ENCODE measurements at places on chromosomes 1 and 21.

DNA sequence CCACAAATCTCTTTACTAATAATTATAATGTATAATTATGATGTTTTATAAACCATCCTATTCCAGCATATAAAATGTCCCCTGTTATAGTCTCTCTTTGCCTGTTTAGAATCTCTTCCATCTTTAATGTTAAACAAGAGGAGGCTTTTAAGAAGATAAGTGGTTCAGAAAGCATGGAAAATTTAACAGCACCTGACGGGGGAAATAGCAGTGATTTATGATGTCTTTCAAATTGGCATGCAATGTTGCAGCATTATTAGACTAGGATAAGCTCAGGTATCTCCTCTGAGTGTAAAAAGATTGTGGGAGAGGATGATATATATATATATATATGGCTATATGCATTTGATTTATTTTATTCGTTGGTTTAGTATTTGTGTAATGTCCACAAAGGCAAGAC lies 24.4 kb downstream of the GIPC2 start:
- no peak for DNase-seq

DNA sequence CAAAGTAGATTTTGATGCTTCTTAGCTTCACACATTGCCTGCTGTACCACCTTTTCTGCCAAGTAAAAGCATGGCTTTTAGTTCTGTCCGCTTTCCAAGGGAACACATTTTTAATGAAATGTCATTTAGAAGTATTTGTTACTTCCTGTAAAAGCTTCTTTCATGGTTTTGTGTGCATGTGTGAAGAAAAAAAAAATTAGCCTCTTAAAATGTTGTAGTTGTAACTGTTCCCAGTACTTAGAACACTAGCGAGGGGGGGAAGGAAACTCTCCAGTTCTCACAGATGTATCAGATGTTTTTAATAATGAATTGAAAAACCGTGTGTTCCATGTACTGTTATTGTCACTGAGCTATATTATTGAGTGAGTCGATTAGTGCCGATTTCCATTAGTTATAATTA lies 568.3 kb upstream of the ADGRL2 start:
- DNase-seq, result no peak

DNA sequence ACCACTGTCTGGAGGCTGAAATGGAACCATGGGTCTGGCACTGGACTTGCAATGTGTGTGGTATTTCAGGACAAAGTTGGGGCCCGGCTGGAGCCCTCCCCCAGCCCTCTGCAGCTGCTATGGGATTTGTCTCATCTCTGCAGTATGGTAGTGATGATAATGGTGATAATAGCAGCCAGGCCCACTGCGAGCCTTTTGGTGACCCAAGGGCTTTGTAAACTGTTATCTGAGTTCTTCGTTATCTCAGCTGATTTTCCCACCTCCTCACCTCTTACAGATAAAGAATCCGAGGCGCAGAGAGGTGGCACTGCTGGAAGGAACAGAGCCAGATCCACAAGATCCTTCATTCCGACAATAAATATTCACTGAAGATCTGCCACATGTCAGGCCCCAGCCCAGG lies 11.7 kb upstream of the WNT4 start:
- no peak for DNase-seq

GRCh38 chr1:42146626-42147320 lies 6.4 kb upstream of the GUCA2B start:
- DNase-seq, result peak; percentile 47

- no peak for DNase-seq
Measured at GRCh38 chr1:115413621-115414020, 75.6 kb upstream of the NGF start.

DNA sequence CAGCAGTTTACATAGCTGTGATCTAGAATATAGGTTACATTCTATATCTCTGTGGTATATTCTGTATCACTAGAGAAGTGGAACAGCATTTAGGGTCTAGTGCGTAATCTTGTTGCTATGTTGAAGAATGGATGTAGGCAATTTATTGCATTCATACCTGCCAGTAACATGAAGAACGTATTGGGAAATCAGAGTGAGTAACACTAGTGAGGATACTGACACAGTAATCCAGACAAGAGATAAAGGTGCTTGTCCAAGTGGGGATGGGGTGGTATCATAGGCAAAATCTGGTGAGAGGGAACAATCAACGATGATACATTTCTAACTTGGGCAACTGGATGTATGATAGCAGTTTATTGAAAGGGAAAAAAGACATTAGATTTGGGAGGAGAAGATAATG lies 9.8 kb downstream of the PPP2R5A start:
- DNase-seq, result no peak

DNA sequence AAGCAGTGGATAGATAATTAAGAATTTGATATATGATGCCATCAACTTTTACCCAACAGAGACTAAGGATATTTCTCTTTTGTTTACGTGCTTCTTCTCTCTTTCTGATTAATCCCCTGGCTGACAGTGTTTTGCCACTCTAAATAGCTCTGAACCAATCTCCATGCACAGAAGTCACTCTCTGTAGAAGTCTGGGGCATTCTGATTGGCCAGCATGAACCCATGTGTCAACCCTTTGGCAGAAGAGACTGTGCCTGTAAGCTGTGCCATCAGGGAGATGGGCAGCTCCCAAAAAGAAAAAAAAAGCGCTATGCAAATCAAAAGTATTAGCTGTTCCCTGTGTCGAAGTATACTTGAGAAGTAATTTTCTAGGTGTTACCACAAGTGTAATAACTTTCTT lies 34.1 kb upstream of the NRIP1 start:
- no peak for DNase-seq

GRCh38 chr1:34101151-34101550 lies 63.9 kb downstream of the CSMD2 start:
- no peak for DNase-seq

GRCh38 chr1:121586369-121587229 lies 401.8 kb downstream of the SRGAP2C start:
- DNase-seq, result no peak

DNA sequence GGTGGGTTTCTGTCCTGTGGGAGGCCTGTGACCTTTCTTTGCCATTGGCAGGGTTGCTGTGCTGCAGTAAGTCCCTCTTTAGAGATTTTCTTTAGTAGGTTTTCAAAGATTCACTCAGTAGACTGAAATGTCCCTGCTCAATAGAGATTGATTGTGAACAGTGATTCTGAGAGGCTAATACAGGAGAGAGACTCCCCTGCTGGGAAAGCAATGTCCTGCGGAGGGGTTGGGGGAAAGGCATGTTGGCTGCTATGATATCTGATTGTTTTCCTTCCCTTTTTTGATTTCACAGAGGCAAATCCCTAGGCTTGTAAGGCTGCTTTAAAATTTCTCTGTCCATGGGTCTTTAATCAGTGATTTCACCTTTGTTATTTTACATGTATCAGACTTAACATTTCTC lies 589.9 kb downstream of the ADGRL2 start:
- no peak for DNase-seq

DNA sequence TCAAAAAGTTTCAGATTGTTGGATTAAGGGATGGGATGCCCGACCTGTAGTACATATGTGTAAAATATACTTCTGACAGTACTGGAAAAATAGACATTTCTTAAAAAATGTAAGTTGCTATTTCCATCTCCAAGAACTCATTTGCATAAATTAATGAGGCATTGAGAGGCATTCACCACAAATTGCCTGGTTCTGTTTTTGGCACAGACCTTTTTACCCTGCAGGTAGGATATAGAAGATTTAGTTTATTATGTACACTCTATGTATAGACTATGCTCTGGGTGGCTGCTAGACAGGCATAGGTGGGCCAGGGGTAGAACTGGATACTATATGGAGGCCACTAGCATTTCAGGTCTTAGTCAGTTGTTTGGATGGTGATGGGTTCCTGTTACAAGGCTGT lies 8.0 kb downstream of the CCDC17 start:
- DNase-seq, result no peak

GRCh38 chr21:46570631-46571030 lies 34.3 kb downstream of the S100B start:
- DNase-seq, result no peak

GRCh38 chr1:224298346-224299330 lies 31.3 kb downstream of the NVL start:
- no peak for DNase-seq

- no peak for DNase-seq
Measured at GRCh38 chr1:32327204-32327603, 8.8 kb downstream of the MARCKSL1 start.

GRCh38 chr1:41409825-41410224 lies 48.6 kb downstream of the FOXO6 start:
- no peak for DNase-seq

DNA sequence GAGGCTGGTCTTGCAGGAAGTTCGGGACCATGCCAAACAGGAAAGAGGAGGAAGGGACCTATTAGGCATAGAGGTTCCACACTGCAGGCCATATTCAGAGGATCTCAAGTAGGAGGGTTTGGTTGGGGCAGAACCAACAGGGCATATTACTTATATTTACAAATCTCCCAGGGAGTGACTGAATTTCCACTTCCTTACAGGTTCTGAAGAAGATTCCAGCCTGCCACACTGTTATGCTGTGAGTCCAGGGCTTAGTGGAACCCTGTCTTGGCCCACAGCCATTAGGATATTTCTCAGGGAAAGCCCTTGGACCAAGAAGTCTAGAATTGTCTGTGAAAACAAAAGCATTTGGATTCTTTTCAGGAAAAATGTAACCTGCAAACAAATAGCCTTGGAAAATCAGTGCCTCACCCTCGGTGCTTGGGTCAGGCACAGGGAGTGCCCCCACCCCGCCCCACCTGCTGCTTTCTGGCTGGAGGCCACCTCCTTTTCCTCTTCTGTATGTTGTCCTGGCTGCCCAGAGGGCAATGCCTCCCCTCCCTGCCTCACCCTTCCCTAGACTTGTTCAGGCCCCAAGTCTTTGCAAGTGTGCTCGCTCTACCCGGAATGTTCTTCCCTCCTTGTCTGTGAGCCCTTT lies 41.0 kb upstream of the JUN start:
- no peak for DNase-seq

DNA sequence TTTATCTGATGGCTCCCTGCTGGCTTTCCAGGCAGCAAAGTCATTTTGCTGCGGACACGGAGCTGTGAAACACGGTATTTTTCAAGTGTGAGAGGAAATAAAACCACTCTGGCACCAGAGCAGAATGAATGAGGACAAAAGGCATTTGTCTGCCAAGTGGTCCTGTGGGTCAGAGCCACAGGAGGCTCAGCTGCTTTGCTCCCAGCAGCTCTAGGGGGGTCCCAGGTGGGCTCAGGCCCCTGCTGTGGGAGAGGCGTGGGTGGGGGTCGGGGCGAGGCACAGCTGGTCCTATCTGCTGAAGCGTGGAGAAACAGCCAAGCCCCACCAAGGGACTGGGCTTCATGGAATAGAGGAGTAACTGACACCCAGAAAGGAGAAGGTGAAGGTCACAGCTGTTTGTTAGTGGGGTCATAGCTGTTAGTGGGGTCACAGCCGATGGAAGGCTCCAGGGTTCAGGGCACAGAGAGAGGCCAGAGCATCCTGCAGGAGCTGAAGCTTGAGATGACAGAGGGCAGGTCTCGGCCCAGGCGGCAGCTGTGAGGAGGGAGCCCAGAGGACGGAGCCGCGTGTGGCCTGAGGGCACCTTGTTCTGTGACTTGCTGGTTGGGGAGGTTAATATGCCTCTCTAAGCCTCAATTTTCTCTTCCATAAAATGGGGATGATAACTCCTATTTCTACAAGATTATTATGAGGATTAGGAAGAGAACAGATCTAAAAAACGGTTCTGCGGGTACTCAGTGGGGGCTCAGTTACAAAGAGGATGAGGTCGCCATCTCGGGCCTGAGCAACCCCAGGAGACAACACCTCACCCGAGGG lies 7.1 kb downstream of the KIF17 start:
- no peak for DNase-seq

GRCh38 chr1:234437423-234438171 lies 41.4 kb downstream of the TARBP1 start:
- DNase-seq, result no peak

- DNase-seq, result no peak
Measured at GRCh38 chr1:109617291-109617801, 2.1 kb downstream of the GNAT2 start.

GRCh38 chr1:185971688-185972087 lies 237.5 kb downstream of the HMCN1 start:
- DNase-seq, result no peak

DNA sequence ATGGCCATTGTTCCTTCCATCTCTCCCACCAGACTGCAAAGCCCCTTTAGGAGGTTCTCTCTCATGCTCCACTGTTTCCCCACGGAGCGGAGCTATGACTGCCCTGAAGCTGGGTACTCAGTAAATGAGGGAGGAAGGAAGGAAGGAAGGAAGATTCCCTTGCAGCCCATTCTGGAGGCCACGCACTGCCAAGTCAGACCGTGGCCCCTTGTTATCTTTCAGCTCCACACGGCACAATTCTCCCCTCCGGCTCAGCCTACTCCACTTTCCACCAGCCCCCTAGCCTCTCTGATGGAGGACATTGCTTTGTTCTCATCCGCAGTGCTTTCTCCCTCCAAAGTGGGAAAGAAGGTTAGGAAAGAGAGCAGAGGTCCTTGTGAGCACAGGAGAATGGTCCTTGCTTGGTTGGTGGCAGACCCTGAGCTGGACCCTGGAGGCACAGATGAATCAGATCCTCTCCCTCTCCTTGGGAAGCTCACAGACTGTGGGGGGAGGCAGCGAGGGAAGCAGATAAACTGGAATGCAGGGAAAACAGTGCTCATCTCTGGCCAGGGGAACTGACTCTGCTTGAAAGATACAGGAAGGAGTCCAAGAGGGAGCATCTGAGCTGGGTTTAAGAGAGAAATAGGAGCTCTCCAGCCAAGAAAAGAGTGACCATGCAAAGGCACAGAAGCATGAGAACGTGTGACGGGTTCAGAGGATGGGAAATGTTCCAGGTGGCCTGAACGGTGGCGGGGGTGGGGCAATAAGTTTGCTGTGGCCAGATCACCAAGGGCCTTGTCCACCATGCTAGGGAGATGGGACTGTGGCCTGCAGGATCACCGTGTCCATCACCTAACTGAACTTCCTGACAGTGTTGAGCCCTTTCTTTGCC lies 52.6 kb downstream of the GLIS1 start:
- no peak for DNase-seq

DNA sequence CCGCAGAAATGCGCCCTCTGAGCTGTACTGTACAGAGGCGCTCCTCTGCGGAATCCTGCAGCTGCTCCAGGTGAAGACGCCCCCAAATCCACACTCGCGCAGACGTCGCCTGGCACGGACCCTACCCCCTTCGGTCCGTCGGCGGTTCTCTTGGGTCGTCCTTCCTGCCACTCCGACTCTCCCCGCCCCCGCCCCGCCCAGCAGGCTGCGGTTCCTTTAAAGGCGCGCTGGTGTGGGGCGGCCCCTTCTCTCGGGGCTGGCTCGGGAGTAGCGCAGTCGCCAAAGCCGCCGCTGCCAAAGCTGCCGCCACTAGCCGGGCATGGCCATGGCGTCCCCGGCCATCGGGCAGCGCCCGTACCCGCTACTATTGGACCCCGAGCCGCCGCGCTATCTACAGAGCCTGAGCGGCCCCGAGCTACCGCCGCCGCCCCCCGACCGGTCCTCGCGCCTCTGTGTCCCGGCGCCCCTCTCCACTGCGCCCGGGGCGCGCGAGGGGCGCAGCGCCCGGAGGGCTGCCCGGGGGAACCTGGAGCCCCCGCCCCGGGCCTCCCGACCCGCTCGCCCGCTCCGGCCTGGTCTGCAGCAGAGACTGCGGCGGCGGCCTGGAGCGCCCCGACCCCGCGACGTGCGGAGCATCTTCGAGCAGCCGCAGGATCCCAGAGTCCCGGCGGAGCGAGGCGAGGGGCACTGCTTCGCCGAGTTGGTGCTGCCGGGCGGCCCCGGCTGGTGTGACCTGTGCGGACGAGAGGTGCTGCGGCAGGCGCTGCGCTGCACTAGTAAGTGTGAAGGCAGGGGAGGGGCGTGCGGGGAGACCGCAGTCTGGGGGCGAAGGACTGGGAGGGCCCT lies at the start of gene RASSF5:
RASSF5 (plus strand) TSS at position 248 of the 846 bp plus-strand sequence; CDS start at position 320, 72 bp downstream.
- peak; percentile 61 for DNase-seq
